ENCODE measurements at places on chromosomes 1 and 21. TPM values are rescaled to one million over a fixed set of nuclear protein-coding genes. Genes with fewer than 3 reads are reported as not detected.
A peak's percentile ranks its signal among the peaks of the same experiment; 100 is the strongest.

- no peak for DNase-seq
Observed at GRCh38 chr1:43449708-43450069, 4.0 kb downstream of the HYI start.

DNA sequence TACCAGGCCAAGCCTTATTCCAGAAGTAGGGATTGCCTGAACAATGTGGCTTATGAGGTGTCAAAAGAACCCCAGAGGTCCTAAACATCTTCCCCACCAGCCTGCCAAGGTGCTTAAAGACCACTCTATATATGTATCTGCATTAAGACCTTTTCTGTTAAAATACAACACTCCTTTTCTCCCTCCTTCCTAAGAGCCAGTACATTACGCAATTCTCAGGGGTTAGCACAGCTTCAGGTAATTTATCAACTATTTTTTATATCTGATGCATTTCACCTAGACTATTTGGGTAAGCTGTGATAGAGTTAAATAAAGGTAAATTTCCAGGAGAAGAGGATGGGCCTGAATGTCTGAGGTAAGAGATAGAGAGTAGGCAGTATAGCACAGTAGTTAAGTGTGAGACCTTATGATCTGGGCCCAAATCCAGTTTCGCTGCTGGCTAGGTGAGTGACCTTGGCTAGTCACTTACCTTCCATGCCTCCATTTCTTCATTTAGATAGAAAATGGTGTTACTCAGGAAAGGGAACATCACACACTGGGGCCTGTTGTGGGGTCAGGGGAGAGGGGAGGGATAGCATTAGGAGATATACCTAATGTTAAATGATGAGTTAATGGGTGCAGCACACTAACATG lies 5.1 kb upstream of the CCN1 start:
- DNase-seq: no peak

DNA sequence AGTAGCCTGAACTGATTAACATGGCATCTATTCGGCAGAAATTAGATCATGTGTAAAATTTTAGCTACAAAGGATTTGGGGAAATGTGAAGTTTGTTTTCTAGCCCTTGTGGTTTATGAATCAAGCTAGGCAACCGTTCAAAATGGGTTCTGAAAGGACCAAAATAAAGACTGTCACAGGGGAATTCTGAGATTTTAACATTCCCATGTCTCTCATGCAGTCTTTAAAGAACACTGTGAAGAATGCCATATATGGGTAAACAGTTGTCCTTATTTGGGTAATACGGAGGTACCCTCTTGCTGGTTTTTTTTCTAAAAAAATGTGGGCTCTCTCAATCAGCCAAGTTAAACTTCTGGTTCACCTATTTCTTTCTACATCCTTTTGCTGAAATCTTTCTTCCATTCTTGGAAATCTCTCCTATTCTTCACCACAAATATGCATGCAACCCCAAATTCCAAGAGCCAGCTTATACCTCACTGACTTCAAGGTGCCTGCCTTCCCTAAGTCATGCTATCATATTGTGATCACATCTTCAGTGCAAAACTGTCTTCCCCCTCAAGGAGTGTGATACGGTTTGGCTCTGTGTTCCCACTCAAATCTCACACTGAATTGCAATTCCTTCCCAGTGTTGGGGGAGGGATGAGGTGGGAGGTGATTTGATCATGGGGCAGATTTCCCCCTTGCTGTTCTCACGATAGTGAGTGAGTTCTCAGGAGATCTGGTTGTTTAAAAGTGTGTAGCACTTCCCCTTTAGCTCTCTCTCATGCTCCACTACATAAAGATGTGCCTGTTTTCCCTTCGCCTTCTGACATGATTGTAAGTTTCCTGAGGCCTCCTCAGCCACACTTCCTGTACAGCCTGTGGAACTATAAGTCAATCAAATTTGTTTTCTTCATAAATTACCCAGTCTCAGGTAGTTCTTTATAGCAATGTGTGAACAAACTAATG lies 308.7 kb downstream of the TTLL7 start:
- no peak for DNase-seq

Gene RAP1GAP
- polyA plus RNA-seq: 1.4 TPM

DNA sequence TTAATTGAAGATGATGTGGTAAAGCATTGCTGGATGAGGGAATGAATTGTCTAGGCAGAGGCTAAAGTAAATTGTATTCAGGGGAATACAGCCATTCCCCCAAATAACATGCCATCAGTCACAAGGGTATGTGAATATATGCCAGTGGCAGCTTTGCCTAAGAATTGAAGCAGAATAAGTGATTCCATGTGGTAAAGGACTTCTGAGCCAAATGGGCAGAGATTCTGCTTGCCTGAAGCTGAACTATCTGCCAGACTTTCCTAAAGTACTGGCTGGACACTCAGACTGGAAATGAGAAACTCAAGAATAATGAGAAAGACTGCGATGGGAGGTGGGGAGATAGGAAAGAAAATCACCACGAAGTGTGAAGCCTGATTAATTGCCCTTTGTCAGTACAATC lies 2.4 kb downstream of the LIX1L start:
- peak; percentile 61 for DNase-seq

DNA sequence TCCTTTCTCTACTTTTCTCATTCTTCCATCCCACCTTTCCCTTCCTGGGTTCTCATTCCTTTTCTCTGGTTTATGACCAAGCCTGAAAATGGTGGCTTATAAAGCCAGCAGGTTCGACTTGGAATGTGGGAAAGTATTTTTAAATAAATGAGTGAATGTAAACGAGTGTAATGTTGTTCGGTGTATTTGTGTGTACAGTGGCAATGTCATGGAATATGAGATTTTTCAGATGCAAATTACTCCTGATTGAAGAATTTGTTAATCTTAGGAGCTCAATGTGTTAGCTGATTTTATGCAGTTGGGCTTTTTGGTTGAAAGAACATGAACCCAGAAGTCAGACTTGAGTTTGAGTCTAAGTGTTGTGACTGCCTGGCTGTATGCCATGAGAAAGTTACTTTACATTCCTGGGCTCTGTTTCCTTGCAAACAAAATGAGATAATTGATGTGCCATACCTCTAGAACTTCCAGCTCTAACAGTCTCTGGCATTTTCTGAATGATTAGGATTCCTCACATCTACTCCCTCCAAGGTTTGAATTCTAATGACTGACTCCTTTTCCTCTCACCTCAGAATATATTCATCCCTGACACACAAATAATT lies 6.6 kb downstream of the SGIP1 start:
- DNase-seq: no peak

- no peak for DNase-seq
Observed at GRCh38 chr1:235644693-235645305, 4.8 kb downstream of the GNG4 start.

GRCh38 chr1:235984041-235984825 lies 80.7 kb downstream of the NID1 start:
- DNase-seq: peak; percentile 32

Gene OLIG2
- not detected for polyA plus RNA-seq

- no peak for DNase-seq
Observed at GRCh38 chr1:81121306-81121705, 679.4 kb upstream of the ADGRL2 start.

- no peak for DNase-seq
Observed at GRCh38 chr1:181476581-181476980, 6.7 kb upstream of the CACNA1E start.

Gene C1QA
- polyA plus RNA-seq: 39.3 TPM

Gene FCN3
- 0.50 TPM for polyA plus RNA-seq

Gene TAS1R3
- polyA plus RNA-seq: 3.9 TPM

DNA sequence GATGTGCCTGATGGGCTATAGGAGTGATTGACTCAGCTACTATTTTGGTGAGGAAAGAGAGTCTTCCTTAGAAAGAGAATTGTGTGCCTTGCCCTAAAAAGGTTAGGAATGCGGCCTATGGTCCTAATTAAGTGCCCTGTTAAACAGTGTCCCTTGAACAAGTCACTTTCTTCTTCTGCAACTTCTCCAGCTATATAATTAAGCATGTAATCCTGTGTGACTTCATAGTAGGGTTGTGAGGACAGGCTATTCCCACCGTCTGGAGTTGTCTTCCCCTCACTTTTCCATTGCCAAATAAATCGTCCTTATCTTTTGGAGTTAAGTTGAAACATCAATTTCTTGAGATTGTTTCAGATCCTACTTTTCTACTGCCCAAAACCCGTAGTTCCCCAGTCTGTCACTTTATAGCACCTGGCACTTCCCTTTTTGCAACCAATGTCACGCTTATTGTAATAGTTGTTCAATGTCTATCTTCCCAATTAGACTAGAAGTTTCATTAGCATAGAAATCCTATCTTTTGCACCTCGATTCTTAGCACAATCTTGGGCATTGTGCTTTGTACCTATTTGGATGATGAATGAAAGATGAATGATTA lies 27.6 kb upstream of the SLC16A1 start:
- no peak for DNase-seq

- no peak for DNase-seq
Observed at GRCh38 chr21:45169682-45170081, 95.3 kb downstream of the ADARB1 start.

- DNase-seq: no peak
Observed at GRCh38 chr21:45295576-45296365, 8.1 kb upstream of the POFUT2 start.

DNA sequence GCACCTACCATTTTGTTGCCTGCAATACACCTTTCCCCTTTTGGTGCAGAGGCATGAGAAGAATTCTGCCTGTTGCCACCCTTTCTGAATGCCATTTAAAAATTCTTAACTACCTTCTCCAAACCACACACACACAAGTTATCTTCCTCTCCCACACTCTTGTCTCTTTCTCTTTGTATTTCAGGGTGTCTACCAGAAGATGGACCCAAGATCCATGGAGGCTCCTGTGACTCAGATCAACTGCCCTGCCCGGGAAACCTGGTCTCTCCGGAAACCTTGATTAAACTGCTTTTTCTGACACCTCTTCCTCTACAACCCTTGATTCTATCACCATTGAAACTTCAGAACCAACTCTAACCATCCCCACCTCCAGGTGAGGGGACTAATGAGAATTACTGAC lies 2.4 kb upstream of the TARS2 start:
- DNase-seq: no peak

- no peak for DNase-seq
Observed at GRCh38 chr1:214515544-214516433, 35.6 kb downstream of the PTPN14 start.

DNA sequence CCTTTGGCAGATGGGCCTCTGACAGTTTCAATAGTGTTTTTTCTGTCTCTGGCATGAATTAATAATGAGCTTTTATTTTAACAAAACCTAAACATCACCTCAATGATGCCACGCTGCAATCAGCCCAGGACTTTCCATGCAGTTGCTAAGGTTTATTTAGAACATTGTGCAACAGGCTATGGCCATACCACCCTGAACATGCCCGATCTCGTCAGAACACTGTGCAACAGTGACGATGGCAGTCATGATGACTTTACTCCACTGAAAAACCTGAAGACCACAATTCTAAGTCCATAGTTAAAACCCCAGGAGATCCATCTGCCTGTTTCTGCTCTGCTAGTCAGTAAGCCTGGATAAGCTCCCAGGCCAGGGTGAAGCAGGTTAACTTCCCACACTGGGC lies 310.0 kb downstream of the PBX1 start:
- no peak for DNase-seq

- no peak for DNase-seq
Observed at GRCh38 chr1:167668108-167668507, 38.1 kb downstream of the RCSD1 start.

- no peak for DNase-seq
Observed at GRCh38 chr1:115432061-115432460, 94.0 kb upstream of the NGF start.

DNA sequence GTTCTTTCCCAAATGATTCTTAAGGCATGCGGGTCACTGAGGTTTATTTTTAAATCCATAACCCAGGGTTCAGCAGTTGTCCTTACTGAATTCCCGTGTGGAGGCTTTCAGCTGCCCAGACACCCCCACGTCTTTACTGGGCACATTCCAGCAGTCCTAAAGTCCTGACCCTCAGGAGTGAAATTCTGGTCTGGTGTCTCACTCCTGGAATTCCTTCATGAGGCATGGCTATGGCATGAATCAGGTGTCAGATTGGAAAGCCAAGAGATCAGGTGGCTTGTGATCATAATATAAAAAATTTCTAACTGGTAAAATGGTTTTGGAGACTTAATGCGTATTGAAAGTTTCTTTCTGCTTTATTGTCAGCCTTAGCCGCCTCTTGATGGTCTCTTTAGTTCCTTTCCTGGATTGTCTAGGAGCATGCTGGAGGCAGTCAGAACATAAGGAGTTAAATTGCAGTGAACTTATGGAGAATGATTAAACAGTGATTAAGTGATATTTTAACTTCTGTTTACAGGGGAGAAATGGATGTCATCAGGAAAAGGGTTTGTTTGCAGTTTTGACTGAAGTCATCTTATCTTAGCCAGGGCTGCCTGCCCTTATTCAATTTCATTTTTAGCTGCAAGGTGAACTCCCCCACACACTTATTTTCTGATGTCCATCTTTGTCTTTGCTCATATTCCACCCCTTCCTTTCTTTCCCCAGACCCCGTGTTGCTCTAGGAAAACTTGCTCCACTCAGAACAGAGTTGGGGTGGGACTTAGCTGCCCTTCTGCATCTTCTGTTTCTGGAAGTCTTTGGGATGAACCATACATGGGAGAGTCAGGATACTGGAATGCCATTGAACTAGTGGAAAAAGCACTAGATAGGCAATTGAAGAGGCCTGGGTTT lies 25.7 kb upstream of the MACF1 start:
- DNase-seq: no peak

DNA sequence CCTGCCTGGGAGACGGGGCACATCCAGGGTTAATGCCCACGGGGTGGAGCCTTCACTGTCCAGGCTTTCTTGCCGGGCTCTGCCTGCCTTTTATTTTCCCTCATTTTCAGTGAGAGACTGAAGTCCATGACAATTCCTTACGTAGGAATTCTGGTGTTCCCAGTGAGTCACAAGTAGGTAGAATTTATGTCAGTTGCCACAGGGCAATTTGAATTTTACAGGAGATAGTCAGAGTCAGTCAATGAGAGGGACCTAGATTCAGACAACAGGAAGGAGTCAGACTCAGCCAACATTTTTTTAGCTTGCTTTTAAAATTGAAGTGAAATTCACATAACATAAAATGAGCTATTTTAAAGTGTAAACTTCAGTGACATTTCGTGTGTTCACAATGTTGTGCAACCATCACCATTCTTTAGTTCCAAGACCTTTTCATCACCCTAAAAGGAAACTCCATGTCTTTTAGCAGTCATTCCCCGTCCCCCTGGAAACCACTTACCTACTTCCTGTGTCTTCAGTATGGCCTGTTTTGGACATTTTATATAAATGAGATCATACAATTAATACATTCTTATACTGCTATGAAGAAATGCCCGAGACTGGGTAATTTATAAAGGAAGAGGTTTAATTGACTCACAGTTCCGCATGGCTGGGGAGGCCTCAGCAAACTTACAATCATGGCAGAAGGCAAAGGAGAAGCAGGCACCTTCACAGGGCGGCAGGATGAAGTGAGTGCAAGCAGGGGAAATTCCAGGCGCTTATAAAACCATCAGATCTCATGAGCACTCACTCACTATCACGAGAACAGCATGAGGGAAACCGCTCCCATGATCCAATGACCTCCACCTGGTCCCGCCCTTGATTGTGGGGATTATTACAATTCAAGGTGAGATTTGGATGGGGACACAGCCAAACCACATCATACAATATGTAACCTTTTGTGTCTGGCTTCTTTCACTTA lies 14.6 kb downstream of the AJAP1 start:
- no peak for DNase-seq

- no peak for DNase-seq
Observed at GRCh38 chr1:219477861-219478260, 135.0 kb downstream of the ZC3H11B start.

GRCh38 chr1:34049994-34050393 lies 115.0 kb downstream of the CSMD2 start:
- DNase-seq: no peak

Gene NBPF6
- polyA plus RNA-seq: not detected

- no peak for DNase-seq
Observed at GRCh38 chr1:24206516-24207394, 19.7 kb upstream of the IFNLR1 start.

- no peak for DNase-seq
Observed at GRCh38 chr1:178573330-178573729, 60.4 kb downstream of the TEX35 start.

Gene ADAMTS1
- polyA plus RNA-seq: 15.0 TPM
